ENCODE measurements at places on chromosomes 6 and 20.

DNA sequence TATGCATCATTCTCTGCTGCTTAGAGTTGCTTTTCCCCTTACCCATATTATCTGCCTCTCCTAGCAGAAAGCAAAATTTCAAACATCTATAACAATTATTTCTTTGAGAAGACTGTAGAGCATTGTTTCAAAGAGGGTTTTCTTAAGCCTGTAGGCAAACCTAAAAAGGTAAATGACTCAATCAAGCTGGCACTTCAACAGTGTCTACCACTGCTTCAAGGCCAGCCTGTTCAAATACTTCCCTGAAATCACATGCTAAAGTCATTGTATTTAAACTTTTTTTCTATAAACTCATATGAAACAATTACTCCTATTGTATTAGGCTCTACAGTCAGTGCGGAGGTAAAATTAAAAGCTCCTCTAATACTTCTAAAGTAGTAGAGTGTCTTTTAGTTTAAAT, 87.1 kb downstream of the OGFRL1 start:
- DNase-seq, result no peak

DNA sequence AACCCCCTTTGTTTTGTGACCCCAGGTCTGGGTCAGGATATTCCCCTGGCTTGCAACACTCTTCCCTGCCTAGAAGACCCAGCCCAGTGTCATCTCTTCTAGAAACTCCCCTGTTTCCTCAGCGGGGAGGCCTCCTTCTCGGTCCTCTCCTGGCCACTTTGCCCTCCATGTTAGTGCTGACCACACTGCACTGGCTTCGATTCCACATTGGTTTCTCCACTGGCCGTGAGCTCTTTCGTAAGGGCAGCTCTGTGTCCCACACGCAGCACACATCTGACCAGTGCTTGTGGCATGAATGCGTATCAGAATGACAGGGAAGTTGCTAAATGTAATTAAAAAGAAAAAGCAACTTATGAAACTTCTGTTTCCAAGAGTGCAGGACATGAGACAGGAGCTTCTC, 49.4 kb upstream of the FNDC1 start:
- DNase-seq, result no peak

- no peak for DNase-seq
Observed at GRCh38 chr6:109449064-109449794, 6.3 kb downstream of the MICAL1 start.

GRCh38 chr6:15956205-15957106, 172.4 kb upstream of the MYLIP start:
- no peak for DNase-seq

GRCh38 chr20:21521596-21522480, 8.0 kb upstream of the NKX2-2 start:
- no peak for DNase-seq

GRCh38 chr6:110938171-110938570, 20.3 kb upstream of the GTF3C6 start:
- no peak for DNase-seq

- DNase-seq, result peak; percentile 42
Observed at GRCh38 chr6:28816909-28817807, 106.6 kb downstream of the TRIM27 start.

DNA sequence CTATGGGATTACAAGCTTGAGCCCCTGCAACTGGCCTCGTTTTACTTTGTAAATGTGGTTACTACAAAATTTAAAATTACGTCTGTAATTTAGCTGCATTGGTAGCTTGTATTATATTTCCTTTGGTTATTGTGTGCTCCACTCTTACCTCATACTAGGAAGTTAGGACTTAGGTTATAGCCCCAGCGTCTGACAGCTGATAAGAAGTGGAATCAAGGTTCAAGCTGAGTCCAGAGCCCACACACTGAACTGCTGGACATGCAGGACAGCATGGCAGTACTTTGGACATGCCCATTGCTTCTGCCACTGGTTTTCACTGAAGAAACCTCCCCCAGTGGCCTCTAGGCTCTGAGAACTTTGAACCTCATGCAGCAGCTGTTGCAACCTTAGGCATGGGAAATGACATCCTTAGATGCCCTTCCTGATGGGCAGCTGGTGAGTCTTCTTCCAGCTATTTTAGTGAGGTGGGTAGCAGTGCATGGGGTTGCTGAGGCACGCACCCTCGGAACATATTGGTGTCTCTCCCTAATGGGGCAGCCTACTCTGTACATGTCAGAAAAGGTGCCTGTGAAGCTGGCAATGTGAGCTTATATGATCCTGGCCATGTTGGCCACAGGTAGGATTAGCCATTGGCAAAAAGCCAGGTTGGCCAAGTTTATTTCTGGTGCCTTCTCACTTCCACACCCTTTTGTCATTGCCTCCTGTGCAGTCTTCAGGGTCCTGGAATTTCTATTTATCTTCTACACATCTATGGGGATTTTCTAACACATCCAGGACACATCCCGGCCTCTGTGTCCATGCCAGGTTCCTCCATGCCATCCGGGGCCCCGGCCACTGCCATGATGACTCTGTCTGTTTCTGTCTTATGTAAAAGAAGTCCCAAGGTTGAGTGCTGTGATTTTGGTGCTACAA, 85.3 kb downstream of the CDS2 start:
- DNase-seq, result no peak

DNA sequence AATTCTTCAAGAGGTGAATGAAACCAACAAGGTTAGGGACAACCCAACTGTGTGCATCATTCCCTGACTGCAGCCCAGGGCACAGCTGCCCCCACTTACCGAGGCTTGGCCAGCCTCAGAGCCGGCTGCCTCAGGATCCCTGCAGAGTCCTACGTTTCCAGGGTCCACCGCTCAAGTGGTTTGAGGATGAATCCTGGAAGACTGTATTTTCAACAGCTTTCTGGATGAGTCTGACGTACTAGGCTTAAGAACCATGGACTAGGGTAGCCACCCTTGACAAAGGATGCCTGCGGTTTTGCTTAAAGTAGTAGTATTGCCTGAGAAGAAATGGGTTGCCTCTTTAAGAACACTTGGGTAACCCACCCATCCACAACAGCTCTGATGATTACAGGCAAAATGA, 101.4 kb downstream of the FOXC1 start:
- DNase-seq, result no peak

GRCh38 chr6:31822036-31822821, 5.3 kb upstream of the HSPA1B start:
- no peak for DNase-seq

DNA sequence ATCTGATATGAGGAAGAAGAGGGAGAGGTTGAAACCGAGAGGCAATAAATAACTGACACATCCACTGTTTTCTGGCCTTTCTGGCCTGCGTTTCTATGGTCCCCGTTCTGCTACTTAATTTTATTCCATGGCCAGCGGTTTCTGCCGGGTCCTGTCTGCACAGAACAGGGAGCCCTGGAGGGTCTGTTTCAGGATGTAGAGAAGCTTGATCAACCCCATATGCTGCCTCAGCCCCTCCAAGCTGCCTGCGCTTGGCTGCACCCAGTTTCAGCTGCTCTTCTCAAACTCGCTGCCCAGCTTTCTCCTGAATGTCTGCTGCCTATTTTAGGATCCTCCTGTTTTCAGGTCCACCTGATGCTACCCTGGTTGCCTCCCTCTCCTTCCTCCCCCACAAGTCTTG, 18.5 kb upstream of the PACSIN1 start:
- DNase-seq, result no peak

GRCh38 chr6:119078376-119079282, at the start of gene FAM184A:
TSS of gene FAM184A (minus strand) at chr6:119078664. CDS start at chr6:119078299, 365 bp downstream.
- DNase-seq, result no peak

DNA sequence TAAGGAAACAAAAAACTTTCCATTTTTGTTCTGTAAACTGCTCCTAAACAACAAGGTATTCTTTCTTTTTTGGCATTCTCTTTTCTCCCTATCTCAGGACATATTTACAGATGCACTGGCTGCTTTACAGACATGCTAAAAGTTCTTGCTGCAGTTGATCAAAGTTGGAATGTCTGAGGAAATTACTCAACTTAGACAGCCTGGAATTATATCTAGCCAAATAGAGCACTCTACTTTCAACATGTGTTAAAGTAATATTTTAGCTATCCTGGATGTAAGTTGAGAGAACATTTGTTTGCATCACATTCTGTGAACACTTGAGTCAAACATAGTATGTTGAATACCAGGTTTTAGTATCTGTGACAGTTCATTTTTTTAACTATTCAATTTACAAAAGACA, 24.8 kb downstream of the TASP1 start:
- DNase-seq, result no peak

DNA sequence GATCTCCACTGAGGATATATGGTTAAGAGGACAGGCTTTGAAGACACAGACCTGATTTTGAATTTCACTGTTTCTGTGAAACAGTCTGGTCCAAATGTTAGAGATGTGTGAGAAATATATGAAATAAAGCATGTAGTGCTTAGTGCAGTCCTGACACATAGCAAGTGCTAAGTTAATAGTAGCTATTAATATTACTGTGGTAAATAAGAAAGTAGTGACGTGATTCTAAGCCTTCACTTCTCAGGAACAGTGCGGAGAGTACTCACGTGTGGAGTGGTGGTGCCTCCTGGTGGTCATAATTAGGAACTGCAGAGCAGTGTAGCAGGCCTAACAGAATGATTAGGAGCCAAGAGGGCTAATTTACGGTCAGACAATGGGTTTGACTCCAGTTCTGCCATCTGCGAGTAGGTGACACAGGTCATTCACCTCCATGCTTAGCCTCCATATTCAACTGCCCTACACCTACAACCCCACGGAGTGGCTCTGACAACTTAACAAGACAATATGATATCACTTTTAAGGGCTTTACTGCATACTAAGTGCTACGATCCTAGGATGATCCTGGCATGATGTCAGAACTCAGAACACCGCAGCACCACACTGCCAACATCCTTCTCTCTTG, 106.2 kb downstream of the JPH2 start:
- DNase-seq, result peak; percentile 55

DNA sequence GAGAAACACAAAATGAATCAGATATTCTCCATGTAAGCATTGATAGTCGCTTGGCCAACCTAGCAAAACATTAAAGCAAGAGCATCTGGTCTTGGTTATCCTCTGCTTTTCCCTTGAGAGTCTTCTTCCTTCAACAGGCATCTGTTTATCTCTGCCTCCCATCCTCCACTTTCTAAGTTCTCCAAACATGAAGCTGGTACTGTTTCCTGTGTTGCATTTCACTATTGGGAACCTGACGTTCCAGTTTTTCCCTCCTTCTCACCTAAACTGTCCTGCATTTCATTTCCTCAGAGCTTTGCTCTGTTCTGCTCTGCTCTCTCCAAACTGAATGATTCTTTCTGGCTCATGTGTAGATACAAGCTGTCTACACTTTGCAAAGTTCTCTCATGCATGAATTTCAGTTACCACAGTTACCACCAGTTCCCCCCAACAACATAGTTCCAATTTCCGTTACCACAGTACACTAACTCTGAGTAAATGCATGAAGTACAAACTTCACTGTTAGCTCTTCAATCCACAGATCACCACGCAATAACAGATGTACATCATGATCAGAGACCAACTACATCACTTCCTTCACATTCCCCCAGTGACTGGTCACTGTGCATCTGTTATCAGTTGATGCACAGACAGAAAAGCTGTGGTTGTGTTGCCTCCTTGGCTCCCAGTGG, 86.7 kb upstream of the F13A1 start:
- peak; percentile 85 for DNase-seq

- no peak for DNase-seq
Observed at GRCh38 chr6:168216117-168216516, 103.5 kb downstream of the DACT2 start.

- DNase-seq, result no peak
Observed at GRCh38 chr6:135231469-135231844, 50.3 kb downstream of the MYB start.

DNA sequence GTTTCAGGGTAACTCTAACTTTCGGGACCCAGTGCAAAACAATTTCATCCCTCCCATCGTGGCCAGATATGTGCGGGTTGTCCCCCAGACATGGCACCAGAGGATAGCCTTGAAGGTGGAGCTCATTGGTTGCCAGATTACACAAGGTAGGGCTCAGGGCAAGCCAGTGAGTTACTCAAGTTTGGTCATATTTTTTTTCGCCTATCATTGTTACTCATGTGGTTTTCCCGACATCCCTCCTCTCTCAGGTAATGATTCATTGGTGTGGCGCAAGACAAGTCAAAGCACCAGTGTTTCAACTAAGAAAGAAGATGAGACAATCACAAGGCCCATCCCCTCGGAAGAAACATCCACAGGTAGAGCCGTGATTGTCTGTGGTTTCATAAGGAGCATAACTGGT, 58.2 kb downstream of the DCBLD1 start:
- no peak for DNase-seq

DNA sequence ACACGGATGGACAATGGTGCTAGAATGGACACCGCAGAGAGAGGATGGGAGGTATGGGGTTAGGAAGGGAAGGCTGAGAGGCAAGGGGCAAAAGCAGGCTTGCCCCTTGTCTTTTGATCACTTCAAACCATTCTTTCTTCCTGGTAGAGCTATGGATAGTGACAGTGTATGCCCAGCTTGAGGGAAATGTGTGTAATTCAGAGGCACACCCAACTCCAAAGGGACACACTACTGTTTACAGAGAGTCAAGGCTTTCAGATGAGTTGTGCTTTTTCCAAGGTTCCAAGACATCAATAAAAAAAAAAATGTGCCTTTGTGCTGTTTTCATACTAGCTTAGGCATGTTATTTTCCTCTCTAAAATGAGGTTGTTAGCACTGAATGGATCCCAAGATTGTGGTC, 185.0 kb downstream of the MCHR2 start:
- DNase-seq, result no peak

DNA sequence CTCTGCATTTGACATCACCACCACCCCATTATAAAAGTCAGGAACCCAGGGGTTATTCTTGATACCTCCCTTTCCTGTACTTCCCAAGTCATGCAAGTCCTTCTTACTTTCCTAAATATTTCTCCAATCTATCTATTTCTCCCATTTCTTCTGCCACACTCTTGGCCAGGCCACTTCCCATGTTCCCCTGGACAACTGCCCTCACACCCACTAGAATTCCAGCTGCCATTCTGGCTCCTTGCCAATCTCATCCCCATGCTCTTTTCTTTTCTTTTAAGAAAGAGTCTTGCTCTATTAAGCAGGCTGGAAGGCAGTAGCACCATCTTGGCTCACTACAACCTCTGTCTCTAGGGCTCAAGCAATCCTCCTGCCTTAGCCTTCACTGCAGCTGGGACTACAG, 15.2 kb downstream of the DEFB132 start:
- DNase-seq, result no peak

- DNase-seq, result no peak
Observed at GRCh38 chr6:169086020-169086419, 167.6 kb downstream of the THBS2 start.

- no peak for DNase-seq
Observed at GRCh38 chr6:131652472-131652871, 15.4 kb downstream of the ENPP3 start.

GRCh38 chr20:24297993-24298392, 171.4 kb upstream of the SYNDIG1 start:
- DNase-seq, result no peak

GRCh38 chr6:1250489-1251197, 61.3 kb upstream of the FOXQ1 start:
- DNase-seq, result no peak

DNA sequence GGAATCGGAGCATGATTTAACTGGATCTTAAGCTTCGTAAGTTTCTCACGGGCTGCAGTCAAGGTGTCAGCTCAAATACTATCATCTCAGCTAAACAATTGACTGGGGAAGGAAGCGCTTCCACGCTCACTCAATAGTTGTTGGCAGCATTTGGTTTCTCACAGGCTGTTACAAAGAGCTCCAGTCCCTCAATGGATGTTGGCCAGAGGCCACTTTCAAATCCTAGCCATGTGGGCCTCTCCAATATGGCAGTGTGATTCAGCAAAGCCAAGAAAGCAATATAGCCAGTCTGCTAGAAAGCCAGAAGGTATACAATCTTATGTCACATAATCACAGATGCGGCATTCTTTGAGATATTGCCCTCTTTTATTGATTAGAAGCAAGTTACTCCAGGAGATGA, 98.3 kb upstream of the PHACTR1 start:
- no peak for DNase-seq

Data from GM12864 (cell line).